ENCODE measurements at places on chromosomes 11 and 22. TPM values are rescaled to one million over a fixed set of nuclear protein-coding genes. Genes with fewer than 3 reads are reported as not detected.

GRM5 gene
- 0.11 TPM for total RNA-seq

- no peak for DNase-seq
Observed at GRCh38 chr11:35126000-35126878, 12.7 kb upstream of the CD44 start.

DNA sequence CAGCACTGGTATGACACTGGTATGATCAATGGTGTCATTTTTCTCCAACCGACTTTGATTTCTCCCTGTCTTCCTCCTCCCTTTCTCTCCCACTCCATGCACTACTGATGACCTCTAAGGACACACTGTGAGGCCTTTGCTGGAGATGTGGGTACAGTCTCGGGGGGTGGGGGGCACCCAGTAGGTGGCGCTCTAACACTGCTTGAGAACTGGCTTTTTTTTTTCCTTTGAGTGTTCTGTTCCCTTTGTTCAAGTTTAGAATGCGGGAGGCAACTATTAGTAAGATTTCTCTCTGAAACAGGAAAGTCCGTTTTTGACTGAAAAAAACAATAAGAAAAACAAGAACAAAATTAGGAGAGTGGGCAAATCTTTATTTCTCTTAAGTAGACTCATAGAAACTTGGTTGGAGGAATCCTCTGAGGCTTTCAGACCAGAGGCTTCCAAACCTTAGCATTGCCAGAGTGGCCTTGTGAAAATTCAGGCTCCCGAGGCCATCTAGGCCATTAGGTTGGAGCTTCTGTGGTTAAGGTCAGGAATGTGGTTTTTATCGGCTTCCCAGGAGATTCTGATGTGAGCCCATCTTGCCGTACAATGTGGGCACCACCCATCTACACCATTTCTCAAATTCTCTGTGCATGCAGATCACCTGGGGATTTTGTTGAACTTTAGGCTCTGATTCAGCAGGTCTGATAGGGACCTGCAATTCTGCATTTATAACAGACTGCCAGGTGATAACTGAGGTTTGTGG lies 43.2 kb downstream of the PANX1 start:
- peak; percentile 52 for DNase-seq

C11orf21 gene
- not detected for total RNA-seq

FDX1 gene
- total RNA-seq = 9.9 TPM

IGSF22 gene
- not detected for total RNA-seq

- DNase-seq = no peak
Observed at GRCh38 chr11:117686711-117687110, 110.3 kb downstream of the DSCAML1 start.
